NCI-H510A (cell line): ENCODE measurements at places on chromosomes 5 and 9.

- no peak for DNase-seq
Observed at GRCh38 chr9:137021979-137022661, 5.9 kb downstream of the ABCA2 start.

DNA sequence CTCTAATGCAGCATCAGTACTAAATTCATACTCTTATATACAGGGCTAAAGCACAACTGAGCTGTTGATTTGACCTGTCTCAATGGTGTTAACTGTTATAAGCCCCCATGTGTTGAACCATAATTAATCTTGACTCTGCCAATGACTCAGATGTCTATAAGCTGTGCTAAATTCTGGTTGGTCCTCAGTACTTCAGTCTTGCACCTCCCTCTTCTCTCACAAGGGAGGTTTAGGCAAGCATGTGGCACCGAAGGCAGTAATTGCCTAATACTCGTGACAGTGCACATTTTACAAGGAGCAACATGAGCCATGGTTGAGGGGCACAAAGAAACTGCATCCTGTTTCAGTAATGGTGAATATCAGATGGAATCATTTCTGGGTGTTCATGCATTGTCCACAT is 255.9 kb downstream of the TRPM3 start:
- no peak for DNase-seq

DNA sequence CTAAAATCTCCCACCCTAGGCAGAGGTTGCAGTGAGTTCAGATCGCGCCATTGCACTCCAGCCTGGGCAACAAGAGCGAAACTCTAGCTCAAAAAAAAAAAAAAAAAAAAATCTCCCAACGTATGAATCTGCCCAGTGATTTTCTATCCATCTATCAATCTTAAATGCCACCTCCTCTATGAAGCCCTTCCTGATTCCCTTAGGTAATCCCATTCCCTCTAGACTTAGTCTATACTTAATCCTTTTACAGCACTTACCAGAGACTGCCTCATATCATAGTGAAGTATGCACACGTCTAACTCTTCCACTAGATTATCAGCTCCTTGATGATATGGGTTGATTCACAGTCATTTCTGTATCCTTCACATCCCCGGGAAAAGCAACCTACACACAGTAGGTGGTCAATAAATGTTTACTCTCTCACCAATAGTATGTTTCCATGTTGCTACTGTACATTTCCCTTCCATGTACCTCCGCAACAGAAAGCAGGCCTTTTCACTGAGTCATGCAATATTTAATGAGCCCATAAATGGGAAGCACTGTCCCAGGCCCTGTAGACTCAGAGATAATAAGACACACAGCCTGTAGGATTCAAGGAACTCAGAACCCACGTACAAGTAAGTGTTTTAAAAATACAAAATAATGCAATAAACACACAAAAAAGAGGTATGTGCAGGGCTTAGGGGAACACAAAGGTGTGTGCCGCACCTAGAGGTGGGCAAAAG is 1.2 kb downstream of the DROSHA start:
- DNase-seq: no peak

DNA sequence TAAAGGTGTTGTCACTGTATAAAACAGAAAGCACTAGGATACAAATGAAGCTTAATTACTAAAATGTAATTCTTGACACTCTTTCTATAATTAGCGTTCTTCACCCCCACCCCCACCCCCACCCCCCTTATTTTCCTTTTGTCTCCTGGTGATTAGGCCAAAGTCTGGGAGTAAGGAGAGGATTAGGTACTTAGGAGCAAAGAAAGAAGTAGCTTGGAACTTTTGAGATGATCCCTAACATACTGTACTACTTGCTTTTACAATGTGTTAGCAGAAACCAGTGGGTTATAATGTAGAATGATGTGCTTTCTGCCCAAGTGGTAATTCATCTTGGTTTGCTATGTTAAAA is 43.8 kb downstream of the NDFIP1 start:
- no peak for DNase-seq

- no peak for DNase-seq
Observed at GRCh38 chr9:37870799-37871176, 33.1 kb downstream of the SLC25A51 start.

- DNase-seq: no peak
Observed at GRCh38 chr5:2538169-2538568, 213.3 kb downstream of the IRX2 start.

DNA sequence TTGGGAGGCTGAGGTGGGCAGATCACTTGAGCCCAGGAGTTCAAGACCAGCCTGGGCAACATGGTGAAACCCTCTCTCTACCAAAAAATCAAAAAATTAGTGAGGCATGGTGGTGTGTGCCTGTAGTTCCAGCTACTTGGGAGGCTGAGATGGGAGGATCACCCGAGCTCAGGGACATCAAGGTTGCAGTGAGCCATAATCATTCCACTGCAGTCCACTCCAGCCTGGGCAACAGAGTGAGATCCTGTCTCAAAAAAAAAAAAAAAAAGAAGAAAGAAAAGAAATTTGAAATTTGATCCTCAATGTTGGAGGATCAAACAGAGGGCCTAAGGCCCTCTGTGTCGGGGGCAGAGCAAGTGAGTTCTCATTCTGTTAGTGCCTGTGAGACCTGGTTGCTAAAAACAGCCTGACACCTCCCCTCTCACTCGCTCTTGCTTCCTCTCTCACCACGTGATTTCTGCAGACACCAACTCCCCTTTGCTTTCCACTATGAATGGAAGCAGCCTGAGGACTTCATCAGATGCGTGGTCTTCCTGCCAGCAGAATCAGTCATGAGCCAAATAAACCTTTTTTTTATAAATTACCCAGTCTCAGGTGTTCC is 8.4 kb upstream of the GOLPH3 start:
- no peak for DNase-seq

DNA sequence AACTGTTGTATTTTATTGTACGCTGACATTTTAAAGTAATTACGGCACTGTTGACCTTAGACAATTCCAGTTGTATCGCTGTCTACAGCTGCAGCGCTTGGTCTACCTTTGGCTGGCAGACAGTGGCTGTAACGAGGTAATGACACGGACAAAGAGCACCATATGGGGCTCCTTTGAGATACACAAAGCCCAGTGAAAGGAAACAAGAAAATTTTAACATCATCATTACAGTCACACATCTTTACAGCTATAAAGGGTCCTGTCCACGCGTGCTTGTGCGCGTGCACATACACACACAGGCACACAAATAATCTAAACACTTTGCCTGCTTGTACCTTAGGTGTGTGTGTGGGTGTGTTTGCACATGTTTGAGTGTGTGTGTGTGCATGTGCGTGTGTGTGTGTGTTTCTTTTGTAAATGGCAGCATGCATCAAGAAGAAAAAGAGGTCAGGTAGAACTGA is 946.0 kb downstream of the NR2F1-AS1 start:
- DNase-seq: peak; percentile 16

- no peak for DNase-seq
Observed at GRCh38 chr5:1371218-1371971, 26.5 kb upstream of the CLPTM1L start.

DNA sequence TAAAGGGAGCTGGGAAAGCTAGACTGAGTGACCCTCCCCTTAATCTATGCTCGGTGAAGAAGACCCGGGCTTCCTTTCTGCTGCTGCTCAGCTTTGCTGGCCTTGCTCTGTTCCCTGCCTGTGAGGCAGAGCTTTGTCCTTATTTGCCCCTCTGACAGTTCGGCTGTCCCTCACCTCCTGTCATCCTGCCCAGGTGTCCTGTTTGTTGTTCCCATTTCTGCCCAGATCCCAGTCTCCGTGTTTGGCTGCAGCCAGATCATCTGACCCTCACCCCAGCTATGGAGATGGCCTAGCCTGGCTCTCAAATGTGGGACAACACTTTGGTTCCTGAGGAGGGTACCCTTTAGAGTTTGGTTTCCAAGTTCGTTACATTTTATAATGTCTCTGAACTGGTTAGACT is 20.2 kb downstream of the OTULIN start:
- no peak for DNase-seq

- no peak for DNase-seq
Observed at GRCh38 chr5:137901011-137901817, 12.0 kb downstream of the PKD2L2 start.

- DNase-seq: no peak
Observed at GRCh38 chr5:154442801-154443200, 3.0 kb upstream of the SAP30L start.

GRCh38 chr5:179516221-179516620 is 34.1 kb upstream of the RUFY1 start:
- DNase-seq: no peak

- peak; percentile 12 for DNase-seq
Observed at GRCh38 chr9:121743441-121744001, 92.1 kb downstream of the DAB2IP start.

DNA sequence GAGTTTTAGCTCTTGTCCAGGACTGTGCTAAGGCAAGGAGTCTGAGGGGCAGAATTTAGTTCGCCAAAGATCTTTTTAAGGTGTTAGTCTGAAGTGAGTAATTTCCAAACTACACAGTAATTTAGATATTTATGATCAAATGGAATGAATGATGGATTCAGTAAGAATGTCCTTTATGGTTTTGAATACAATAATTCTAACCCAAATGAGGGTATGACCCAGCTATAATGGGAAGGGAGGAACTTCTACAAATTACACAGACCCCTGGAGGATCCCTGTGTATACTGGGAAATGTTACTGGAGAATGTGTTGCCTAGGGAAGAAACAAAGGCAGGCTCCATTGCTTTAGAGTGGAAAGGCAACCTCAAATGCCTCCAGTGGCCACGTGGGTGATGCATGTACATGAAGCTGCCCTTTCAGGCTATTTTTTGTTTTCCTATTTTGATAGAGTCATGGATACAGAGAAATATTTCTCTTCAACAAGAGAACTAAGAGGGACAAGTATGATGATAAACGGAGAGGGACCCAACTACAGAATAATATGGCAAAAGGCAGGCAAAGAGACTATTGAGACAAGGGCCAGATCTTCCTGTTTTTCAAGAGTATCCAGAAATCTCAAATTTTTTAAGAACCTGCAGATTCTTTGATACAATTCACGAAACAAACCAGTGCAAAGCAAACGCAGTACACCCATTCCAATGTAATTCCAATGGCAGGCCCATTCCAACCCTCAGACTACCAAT is 25.4 kb downstream of the SLC1A3 start:
- DNase-seq: no peak

GRCh38 chr5:146607659-146608332 is 91.8 kb upstream of the GPR151 start:
- no peak for DNase-seq

- no peak for DNase-seq
Observed at GRCh38 chr5:16619136-16619535, 2.3 kb upstream of the RETREG1 start.

DNA sequence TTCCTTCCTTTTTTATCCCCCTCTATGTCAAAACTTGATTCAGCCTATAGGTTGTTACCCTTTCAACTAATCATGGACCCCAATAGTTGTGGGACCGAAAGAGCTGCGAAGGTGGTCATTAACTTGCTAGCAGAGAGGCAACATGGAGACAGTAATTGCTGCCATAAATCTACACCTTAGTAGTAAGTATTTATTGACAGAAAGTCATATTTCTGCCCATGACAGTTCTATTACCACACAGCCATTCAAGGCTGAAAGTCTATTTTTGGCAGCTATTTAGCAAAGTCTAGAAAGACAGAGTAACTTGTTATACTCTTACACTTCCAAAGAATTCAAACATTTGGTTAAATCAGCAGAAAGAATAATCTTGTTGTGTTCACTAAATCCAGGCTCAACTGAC is 236.2 kb downstream of the PRELID2 start:
- no peak for DNase-seq

DNA sequence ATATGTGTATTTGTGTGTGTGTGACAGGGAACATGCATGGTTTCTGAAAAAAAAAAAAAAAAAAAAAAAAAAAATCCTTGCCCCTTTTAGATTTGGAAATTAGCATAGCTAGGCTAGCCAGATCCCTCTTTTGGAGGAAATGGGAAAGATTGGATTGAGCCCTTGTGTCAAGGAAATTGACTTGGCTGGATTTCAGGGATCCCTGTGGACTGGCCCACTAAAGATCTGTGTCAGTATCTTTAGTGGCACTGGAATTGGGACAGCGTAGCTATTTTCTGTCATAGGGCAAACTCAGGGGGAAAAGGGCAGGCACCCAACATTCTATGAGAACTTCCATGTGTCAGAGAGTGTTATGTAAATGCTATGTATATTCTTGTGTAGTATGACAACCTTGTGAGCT is 35.4 kb downstream of the SH3GL2 start:
- DNase-seq: no peak

DNA sequence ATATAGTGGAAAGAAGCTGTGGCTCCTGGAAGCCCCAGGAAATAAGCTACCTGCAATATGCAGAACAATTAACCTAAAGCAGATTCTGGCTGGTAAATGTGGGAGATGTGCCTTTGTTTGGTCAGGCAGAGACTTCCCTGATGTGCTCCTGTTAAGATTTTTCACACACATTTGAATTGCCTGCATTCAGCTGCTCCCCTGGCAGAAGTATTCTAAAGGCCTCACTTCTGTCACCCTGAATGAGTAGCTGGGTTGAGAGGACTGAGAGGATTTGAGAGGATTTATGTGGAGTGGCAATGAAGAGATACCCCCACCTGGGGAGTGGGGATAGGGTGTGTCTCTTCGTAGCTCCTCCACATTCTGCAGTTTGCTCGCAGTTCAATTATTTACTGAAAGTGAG is 130.5 kb downstream of the ST8SIA4 start:
- no peak for DNase-seq

- no peak for DNase-seq
Observed at GRCh38 chr5:161546470-161547301, at the start of gene GABRB2. TSS of gene GABRB2 (minus strand) at chr5:161546725. CDS start at chr5:161546643, 82 bp downstream.

DNA sequence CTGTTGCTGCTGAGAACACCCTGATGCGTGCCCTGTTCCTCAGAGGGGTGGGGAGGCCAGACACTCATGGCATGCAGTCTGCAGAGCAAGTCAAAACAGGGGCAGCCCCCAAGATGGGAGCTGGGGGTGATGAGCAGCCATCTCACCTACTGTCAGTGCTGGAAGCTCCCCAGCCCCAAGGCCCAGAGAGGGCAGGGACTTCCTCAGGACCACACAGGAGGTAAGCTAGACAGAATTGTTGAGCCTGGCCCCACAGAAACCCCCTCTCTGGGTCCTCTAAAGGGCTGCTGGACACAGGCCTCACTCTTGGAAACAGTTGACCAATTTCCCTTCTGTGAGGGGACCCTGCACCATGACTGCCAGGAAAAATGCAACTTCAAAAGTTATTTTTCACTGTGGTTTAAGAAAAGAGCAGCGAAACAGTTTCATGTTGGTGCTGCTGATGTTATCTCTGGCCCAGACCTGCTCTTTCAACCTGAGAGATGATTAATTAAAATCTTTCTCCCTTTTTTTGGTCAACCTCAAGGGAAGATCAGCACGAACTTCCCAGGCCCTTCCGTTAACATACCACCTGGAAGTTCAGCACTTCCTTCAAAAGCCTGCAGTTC is 9.6 kb downstream of the CSF2 start:
- no peak for DNase-seq

GRCh38 chr9:77023726-77024125 is 4.3 kb downstream of the FOXB2 start:
- no peak for DNase-seq

DNA sequence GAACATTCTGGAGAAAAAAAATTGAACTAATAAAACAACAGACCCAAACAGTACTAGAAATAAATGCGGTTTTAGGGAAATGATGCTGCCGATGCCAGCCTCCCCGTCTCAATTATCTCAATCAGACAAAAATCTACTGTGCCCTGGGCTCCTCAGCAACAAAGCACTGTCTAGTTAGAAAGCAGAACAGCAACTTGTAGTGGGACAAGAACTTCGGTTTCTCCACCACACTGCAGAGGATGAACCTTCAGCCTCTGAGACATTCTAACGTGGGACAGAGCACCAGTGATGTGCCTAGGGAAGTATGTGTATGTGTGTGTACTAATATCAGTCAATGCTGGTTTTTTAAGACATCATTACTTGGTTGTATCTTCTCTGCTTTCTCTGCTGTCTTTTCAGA is 11.1 kb upstream of the CAST start:
- no peak for DNase-seq
